Activated T-cell treated with anti-CD3 and anti-CD28 coated beads for 4 hours (primary cell): ENCODE measurements at places on chromosomes 6 and 20.

GRCh38 chr6:66344796-66345195 is 637.8 kb upstream of the EYS start:
- no peak for DNase-seq

- no peak for DNase-seq
Observed at GRCh38 chr6:22019857-22020256, 277.0 kb downstream of the PRL start.

GRCh38 chr6:139409026-139409425 is 34.6 kb upstream of the CITED2 start:
- no peak for DNase-seq

GRCh38 chr6:97312241-97312640 is 29.2 kb upstream of the MMS22L start:
- no peak for DNase-seq

- DNase-seq: no peak
Observed at GRCh38 chr6:89154131-89154530, 8.3 kb downstream of the PM20D2 start.

DNA sequence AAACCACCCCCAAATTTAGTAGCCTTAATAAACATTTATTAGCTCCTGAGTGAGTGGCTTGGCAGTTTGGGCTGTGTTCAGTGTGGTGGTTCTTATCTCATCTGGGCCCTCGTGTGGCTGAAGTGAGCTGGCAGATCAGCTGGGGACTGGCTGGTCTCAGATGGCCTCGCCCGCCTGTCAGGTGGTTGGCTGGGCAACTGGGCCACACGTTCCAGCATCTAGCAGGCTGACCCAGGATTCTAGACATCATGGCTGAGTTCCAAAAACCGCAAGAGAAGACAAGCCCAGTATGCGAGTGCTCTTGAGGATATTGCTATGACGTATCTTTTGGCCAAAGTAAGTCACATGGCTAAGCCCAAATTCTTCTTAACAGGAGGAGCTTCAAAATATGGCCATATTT is 28.9 kb downstream of the EIF2S2 start:
- no peak for DNase-seq

DNA sequence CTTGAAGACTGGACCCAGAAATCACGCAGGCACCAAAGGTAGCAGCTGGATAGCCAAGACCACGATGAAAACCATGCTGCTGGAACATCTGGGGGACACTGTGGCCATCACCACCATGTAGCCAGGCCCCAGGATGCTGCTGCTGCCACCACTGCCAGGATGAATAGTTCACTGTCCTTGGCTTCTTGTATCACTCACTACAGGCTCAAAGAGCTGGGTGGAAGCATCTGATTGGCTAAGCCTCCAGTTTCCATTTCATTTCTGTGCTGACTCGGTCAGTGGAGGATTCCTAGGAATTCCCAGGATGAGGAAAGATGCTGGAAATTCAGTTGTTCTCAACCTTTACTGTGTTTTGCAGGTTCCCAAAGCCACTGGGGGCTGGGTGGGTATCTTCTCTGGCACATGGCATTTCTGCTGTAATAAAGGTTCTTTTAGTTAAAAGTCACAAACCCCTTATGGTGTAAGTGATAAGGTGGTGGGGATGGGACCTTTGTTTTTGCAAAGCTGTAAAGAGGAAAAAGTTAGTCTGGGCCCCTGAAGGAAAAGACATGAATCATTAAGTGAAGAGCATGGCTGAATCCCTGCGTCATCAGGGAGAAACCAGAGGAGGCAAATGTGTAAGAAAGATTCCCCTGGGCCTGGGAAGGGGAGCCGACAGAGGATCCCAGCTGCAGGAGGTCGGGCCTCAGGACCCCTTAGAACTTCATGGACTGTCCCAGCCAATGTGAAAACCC is 75.6 kb upstream of the RNF24 start:
- DNase-seq: no peak

- DNase-seq: no peak
Observed at GRCh38 chr20:23007886-23008655, 27.0 kb upstream of the SSTR4 start.

DNA sequence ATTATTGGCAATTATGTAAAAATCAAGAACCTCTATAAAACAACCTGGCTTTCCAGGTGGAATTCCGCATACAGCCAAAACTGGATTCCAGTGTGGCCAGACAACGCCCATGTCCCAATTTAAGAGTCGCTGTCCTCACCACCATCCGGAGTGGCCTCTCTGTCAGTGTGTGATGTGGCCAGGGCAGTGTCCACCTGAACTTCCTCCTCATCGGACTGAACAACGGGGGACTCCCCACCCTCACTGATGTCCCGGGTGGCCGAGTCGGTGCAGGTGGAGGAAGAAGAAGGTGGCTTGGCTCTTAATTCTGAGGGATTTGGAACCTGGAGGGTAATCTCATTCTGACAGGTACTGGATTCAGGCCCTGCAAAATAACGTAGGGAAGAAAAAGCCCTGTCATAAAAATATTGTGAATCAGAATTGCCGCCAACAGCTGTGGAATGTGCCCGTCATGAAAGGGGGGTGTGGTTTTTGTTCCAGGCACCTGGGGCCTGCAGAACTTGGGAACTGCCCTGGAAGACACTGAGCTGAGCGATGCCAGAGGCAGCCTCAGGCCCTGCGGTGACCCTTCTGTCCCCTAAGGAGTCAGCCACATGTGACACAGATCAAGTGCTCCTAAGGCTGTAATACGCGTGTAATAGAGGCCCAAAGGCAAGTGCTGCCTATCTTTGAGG is 139.8 kb downstream of the DTNBP1 start:
- no peak for DNase-seq

- DNase-seq: no peak
Observed at GRCh38 chr6:44048277-44048676, 79.0 kb downstream of the MRPL14 start.

DNA sequence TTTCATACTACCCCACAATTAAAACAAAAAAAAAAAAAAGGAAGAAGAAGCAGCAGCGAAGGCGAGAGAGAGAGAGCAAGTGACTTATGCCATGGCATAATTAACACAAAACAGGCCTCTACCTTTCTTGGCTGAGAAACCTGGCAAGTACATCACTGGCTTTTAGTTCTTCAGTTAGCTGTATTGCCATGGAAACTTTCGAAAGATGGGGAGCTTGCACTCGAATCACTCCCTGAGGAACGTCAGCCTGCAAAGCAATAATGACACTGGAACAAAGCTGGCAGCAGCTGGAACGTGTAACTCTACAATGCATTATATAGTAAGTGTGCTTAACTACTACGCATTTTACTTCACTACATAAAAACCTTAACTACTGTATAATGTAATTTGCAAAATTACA is 126.1 kb downstream of the ARHGAP18 start:
- no peak for DNase-seq

- no peak for DNase-seq
Observed at GRCh38 chr6:165726290-165726875, 63.3 kb upstream of the PDE10A start.

DNA sequence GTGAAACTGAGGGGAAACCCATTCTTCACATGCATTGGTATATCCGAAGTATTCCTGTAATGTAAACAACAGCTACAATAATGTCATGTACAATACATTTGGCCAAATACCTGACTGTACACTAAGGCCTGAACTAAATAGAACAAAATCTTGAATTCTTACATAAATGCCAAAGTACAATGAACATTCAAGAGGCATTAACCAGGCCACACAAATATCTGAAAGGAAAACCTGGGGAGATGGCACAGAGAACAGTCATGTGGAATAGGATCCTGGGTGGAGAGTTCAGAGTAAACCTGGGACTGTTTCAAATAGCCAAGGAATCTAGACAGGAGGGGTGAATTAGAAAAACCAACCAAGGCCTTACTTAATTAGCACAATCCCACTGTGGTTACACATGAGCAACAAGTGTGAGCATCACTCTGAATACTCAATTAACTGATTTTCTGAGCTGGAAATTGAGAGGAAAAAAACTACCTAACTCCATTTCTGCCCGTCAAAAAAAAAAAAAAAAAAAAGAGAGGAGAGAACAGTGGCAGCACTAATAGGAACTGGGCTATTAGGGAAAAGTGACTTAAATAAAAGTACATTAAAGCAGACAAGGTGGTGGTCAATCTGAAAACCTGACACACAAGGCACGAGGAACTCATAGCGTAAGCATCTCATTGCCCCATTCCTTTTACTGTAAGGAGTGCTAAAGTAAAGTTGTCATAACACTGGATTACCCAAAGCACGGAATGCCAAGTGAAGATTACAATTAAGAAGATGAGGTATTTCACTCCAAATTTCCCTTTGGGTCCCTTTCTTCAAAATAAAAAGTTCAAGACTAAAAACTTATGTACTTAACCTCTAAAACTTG is 10.9 kb downstream of the SNX5 start:
- no peak for DNase-seq

GRCh38 chr6:26044140-26045064 is 42.8 kb upstream of the HFE start:
- DNase-seq: no peak

- DNase-seq: no peak
Observed at GRCh38 chr6:118902726-118903125, 8.8 kb downstream of the ASF1A start.

- DNase-seq: no peak
Observed at GRCh38 chr6:155813548-155813947, 357.9 kb upstream of the NOX3 start.

DNA sequence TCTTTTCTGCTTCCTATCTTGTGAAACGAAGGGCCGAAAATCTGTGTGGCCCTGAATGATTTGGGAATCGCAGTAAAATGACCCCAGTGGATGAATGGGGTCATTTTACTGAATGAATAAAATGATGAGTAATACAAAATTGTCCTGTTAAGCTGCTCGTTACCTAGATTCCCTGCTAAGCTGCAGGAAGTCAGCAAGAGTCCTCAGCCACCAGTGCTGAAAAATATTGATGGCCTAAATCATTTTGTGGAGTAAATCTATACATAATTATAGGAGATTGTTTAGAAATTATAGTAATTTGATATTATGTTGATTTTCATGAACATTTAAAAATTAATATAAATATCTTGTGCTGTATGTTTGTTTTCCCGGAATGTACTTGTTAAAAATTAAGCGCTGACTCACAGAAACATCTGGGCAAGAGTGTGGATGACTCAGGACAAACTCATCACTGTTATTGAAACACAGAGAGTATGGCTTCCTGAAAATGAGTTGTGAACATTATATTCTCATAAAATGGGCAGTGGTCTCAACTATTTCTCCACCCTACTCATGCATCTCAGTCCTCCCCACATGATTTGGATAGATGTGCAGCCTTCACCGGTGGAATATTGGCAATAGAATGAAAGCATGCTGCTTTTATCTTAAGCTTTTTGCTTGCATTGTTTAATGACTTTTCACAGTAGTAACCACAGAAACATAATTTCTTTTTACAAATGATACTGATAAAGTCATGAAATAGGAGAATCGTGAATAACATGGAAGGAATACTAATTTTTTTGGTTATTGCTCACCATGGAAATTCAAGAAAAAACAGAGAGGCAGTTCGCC is 36.2 kb upstream of the RGS17 start:
- DNase-seq: no peak

DNA sequence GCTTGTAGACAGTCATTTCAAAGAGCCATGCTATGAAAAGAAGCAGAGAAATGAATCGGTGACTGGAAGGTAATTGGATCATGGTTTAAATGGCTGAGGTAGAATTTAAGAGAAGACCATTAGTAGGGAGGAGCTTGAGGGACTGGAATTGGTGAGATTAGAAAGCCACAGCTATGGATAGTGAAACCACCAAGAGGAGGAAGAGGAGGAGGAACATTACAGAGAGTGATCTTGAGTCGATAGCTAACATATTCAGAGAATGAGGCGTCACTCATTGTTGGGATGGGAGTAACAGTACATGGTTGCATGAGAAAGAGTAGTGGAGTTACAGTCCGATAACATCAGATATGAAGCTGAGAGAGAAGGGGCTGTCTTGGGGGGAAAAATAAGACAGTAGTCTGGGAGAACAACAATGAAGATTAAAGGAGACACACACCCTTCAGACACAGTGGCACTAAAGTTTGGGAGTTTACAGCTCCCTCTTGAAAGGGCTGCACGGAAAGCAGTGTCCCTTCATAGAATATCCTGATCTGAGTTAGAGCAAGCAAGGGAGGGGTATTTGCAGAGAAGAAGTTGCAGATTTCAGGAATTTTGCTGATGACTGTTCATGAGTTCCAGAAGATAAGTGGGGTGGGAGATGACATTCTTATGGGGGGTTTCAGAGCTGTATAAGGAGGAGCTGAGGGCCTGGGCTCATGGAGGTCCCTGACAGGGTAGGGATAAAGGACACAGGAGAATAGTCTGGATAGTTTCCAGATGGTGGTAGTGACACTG is 15.1 kb upstream of the LAMP5 start:
- no peak for DNase-seq

GRCh38 chr6:93423542-93423941 is 4.2 kb upstream of the EPHA7 start:
- no peak for DNase-seq

DNA sequence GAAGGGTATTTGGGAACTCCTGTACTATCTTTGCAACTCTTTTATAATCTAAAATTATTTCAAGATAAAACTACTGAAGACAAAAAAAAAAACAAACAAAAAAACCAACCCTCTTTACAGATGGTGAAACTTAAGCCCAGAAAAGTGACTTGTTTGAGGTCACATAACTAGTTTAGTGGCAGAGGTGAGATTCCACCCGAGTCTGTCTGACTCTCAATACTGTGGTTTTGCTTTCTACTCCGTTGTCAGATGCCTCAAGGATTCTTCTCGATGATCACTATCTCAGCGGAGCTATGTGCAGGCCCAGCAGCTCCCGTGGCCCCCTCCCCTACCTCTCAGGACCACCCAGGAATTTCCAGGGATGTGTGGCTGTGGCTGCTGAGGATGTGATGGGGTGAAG is 36.1 kb upstream of the KCNB1 start:
- no peak for DNase-seq

GRCh38 chr6:45681860-45682511 is 304.3 kb upstream of the SUPT3H start:
- no peak for DNase-seq

- no peak for DNase-seq
Observed at GRCh38 chr6:2713473-2714110, 37.1 kb downstream of the MYLK4 start.

DNA sequence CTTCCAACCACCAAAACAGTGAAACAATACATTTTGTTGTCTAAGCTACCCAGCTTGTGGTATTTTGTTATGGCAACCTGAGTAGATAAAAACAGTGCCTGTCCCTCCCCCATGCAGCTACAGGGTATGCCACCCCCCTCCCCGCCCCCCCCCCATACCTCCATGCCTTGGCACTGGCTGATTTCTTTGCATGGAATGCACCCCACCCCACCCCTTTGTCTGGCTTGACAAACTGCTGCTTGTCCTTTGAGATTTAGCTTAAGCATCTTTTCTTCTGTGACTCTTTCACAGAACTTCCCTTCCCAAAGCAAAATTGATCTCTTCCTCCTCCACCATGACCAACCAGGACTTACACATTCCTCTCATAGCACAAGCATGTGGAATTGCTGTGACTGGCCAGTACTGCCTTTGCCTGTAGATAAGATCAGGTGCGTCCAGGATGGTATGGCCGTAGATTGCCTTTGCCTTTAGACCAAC is 64.6 kb upstream of the ADGRF1 start:
- no peak for DNase-seq

- DNase-seq: no peak
Observed at GRCh38 chr20:37992802-37993409, 40.4 kb downstream of the TTI1 start.

GRCh38 chr6:34445313-34445860 is 19.5 kb upstream of the RPS10 start:
- no peak for DNase-seq
